NCI-H1436 treated with DMSO at 0.1 percent for 48 hours (cell line): ENCODE measurements at places on chromosomes 5 and 9.

DNA sequence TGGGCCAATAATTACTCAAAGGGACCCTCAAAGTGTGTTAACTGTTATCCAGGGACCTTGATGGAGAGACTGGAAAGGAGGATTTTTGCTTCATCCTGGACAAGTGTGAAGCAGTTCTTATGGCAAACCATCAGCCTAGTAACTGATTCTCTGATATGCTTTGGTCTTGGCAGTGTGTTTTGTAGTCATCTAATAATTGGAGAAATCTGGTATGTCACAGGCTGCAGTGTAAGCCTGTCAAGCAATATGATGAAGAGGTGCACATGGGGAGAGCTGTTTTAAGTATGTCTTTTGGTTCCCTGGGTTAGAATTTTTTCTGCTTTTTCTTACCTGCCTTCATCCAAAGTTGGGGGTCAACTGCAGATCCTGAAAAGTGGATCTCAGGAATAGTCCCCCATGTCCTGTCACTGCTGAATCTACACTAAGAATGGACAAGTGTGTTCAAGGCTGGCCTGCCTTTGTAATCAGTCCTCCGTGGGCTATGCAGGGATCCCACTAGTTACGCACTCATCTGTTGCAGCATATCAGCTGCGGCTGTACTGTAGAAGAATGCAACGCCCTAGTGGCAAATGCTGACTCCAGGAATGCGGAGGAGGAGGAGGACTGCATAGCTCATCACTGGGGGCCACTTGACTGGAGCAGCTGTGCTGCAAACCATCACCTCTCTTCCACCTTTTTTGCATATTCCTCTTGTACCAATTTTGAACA is 1.9 kb downstream of the SPTAN1 start:
- no peak for DNase-seq

GRCh38 chr9:80090317-80090716 is 518.6 kb downstream of the TLE4 start:
- no peak for DNase-seq

- DNase-seq, result no peak
Measured at GRCh38 chr9:16031486-16031885, 478.6 kb downstream of the CCDC171 start.

GRCh38 chr5:72130351-72130761 is 23.1 kb downstream of the MAP1B start:
- no peak for DNase-seq

DNA sequence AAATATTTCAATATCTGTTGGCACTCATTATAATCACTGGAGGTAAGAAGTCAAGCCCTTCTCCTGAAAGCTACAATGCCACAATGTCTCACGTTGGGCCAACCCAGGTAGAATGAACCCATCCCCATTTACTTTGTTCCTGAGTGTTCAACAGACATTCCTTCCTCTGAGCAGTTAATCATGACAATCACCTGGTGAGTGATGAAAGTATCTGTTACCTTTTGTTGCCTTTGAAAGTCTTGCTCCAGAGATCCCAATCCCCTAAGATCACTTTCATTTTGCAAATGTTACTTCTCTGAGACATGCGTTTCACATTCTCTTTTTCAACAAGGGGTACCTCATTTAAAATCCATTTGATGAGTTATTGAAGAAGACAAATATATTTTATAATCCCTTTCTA is 49.3 kb upstream of the MSX2 start:
- no peak for DNase-seq

GRCh38 chr5:51381761-51382474 is 1.3 kb upstream of the ISL1 start:
- DNase-seq, result no peak

DNA sequence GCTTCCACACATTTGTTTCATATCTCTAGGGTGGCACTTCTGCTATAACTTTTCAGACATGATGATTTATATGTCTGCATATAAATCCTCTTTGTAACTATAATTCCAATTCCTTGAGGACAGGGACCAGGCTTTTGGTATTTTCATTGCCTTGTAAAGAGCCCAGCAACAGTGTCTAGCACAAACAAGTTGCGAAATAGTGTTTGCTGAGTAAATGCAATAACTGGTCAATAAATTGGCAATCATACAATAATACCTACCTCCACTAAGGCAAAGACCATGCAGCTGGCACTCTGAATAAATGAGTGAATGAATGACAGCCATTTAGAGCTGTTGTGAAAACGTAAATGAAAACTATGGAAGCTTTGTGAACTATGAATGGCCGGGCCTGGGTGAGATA is 564.0 kb upstream of the ZNF462 start:
- DNase-seq, result no peak

GRCh38 chr5:164224772-164225171 is 719.4 kb downstream of the MAT2B start:
- no peak for DNase-seq

DNA sequence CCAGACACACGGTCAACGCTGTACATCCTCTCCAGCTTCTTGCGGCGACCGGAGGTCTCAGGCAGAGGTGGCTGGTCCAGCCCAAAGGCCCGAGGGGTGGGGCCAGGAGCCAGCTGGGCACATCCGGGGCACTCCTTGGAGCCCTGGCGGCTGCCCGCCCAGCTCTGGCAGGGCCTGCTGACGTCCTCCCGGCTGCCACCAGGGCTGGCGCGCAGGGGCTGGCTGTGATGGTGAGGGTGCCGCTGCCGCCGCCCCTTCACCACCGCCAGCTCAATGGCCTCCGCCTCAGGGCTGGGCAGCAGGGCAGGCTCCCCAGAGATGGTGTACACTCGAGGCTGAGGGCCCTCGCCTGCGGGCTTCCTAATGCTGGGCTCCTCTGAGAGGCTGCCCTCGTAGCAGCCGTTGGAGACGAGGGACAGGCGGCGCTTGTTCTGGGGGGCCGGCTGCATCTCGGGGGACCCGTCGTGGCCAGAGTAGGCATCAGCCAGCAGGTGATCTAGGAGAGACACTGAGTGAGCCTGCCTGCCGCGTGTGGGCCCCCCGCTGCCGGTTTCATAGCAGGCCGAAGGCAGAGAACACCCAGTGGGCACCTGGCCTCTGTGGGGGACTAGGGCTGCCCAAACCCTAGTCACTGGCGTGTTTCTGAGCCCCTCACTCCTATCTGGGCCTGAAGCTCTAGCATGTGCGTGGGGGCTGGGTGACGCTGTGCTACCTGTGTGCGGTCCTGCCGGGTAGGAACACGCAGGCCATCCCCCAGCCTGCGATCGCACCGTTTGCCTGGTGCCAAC is 1.5 kb downstream of the NSMF start:
- no peak for DNase-seq

- no peak for DNase-seq
Measured at GRCh38 chr5:130605234-130605633, 559.8 kb downstream of the HINT1 start.

DNA sequence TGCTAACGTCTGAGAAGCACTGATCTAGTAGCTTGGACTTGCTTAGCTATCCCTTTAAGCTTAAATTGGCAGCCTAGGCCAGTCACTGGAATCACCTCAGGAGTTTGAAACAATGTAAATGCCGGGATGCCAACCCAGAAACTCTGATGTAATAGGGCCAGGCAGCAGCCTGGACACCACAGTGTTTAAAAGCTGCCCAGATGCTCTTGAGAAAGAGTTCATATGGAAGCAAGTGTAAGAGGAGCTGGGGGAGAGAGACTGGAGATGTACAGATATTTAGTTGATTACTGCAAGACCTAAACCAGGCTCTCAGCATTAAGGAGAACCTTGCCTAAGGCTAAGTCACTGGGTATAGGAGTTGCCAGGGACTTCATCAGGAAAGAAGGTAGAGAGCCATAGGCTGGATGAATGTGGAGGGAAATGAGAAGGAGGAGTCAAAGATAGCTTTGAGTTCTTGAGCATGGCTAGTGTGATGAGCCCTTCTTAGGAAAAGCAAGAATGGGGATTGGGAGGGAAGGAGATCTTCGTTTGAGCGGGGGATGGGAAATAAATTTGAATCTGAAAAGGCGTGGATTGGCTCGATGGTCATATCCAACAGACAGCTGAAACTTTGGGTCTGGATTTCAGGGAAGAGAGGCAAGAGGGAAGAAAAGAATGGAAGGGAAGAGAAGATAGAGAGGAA is 392.9 kb upstream of the WWC1 start:
- no peak for DNase-seq

GRCh38 chr5:63233911-63234310 is 655.3 kb downstream of the LRRC70 start:
- DNase-seq, result no peak

- DNase-seq, result no peak
Measured at GRCh38 chr5:1783216-1783554, 16.5 kb downstream of the MRPL36 start.

- no peak for DNase-seq
Measured at GRCh38 chr9:124929464-124929863, 11.4 kb downstream of the GOLGA1 start.

- DNase-seq, result no peak
Measured at GRCh38 chr9:19416143-19416542, 7.3 kb downstream of the ACER2 start.

DNA sequence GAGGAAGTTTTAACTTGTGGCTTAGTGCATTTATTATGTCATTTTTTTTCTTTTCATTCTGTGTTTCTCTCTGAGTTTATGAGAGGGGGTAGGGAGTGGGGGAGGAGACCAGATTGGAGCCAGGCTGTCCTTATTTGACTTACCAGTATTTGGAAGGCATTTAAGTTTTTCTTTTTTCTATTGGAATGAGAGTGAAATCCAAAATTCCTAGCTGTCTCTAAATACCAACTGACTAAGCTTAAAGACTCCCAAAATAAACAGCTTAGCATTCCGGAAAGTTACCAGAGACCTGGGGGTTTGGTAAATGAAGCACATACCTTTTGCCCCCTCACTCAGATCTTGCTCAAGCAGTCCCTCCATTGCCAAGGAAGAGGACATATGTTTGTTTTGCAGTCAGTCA is 581.9 kb upstream of the BRINP1 start:
- no peak for DNase-seq

DNA sequence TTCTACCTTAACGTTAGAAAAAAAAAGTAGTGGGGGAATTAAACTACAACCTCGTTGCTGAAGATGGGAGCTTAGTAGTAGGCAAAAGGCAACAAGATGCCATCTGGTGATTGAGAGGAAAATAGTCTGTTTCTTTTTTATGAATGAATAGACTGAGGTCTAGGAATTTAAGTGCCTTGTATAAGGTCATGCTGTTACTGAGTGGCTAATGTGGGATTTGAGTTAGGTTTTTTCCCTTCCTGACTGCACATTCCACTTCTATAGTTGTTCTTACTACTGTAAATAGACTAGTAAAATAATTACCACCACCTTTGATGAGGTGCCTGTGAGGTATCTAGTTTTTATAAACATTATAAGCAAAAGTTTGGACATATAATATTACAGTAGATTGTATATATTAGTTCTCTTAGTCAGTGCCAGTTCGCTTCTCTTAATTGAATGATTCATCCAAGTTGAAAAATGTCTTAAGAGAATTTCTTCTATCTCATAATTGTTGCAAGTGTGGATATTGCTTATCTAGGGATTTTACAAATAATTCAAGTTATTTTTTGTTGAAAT is 19.1 kb downstream of the FSD1L start:
- no peak for DNase-seq

DNA sequence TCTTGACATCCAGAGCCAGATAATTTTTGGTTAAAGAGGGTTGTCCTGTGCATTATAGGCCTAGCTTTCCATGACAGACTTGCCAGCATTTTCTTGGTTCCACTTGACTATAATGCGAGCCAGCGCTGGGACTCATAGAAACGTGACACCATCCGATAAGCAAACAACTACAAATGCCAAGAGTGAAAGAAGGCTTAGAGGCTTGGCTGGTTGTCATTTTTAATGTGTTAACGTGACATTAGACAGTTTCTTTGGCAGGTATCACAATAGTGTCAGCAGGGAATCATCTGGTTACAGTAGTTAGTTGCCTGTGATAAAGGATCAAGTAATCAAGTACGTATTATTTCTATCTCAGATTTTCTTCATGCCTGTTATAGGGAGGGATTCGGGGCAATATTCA is 20.0 kb upstream of the LIFR start:
- DNase-seq, result no peak

DNA sequence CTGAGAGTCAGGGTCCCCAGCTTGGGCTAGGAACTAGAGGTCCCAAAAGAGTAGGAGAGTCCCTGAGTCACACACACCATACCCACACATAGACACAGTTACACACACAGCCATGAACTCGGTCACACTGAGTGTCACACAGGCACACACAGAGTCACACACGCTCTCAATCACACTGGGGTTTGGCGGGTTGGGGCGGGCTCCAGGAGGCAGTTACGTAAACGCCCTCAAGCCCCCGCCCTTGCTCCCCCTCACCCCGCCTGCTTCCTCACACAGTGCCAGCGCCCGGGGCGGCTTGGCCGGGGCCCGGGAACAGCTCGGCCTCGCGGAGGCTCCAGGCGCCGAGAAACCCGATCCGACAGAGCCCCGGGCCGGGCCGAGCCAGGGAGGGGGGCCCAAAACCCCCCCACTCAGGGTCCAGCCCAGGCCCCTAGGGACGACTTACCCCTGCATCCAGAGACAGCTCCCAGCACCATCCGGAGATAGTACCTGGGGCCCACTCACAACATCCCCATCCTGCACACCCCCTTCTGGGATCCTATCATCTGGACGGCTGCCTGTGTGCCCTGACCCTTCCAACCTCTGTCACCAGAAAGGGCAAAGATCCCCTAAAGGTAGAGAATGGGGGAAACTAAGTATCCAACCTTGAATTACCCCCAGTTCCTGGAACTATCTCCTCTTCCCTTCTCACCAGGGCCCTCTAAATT is 3.5 kb upstream of the CNTFR start:
- DNase-seq, result no peak

- no peak for DNase-seq
Measured at GRCh38 chr5:117302949-117303348, 728.3 kb upstream of the SEMA6A start.

GRCh38 chr5:59828623-59829022 is 64.9 kb downstream of the PDE4D start:
- DNase-seq, result no peak

GRCh38 chr9:22986556-22986955 is 539.9 kb downstream of the DMRTA1 start:
- DNase-seq, result no peak

GRCh38 chr5:2330325-2331130 is 420.9 kb downstream of the IRX2 start:
- no peak for DNase-seq

DNA sequence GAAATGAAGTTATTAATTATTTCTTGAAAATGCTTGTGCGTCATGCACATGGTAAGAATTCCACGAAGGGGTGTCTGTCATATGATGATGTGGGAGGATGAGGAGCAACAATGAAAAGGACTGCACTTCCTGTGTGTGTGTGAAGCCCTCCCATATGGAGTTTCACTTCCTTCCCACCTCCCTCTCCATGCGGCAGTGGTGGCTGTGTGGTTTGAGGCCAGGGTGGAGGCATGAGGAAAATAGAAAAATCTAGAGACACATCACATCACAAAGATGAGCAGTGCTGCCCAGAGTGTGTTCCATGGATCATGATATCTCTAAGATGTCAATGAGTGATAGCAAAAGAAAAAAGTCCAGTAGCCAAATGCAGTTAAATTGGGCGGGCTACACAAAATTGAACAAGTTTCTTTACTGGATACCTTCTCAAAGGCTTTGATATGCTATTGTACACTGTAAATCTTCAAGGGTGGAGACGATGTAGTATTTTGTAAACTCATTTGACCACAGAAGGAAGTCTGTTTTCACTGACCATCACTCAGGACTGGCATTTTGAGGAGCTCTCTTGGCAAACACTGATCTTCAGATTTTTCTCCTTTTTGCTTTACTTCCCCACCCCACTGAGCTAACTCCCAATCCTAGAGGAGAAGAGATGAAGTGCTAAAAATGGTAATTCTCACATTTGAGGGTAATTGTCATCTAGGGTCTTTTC is 55.7 kb upstream of the EQTN start:
- DNase-seq, result no peak

GRCh38 chr9:93902780-93903655 is 52.1 kb downstream of the BARX1 start:
- no peak for DNase-seq

GRCh38 chr9:76403352-76403751 is 9.1 kb upstream of the RFK start:
- DNase-seq, result no peak
